ENCODE measurements at places on chromosomes 11 and 22.

- DNase-seq: no peak
These were observed 1.9 kb downstream of the CHRM4 start for GRCh38 chr11:46389450-46390330.

- no peak for DNase-seq
These were observed 97.6 kb downstream of the FEZ1 start for GRCh38 chr11:125398475-125398874.

- DNase-seq: no peak
These were observed 23.2 kb upstream of the PDGFB start for GRCh38 chr22:39267974-39268373.

- no peak for DNase-seq
These were observed 64.6 kb downstream of the EXT2 start for GRCh38 chr11:44159848-44160721.

- no peak for DNase-seq
These were observed 6.3 kb downstream of the DEPDC7 start for GRCh38 chr11:33021937-33022336.

Measured in epithelial cell of proximal tubule (primary cell).